Kidney glomerular epithelial cell (primary cell): ENCODE measurements at places on chromosomes 2 and 18.

- DNase-seq, result no peak
Measured at GRCh38 chr2:162720559-162721271, 117.9 kb downstream of the KCNH7 start.

DNA sequence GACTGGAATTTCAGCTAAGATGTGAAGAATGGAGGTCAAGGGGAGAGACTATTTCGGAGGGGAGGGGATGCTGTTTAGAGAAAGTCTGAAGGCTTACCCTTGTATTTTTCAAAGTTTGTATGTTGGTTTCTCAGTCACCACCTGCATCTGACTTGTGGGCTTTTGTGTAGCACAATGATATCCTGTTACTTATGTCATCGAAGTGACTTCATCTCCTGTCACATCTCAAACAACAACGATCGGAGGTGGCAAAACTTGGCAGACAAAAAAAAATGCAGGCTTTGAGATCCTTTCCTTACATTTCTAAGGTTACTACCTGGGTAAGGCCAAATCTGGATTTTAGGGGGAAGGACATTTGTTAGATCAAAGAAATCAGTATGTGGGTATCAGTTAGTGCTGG is 11.7 kb upstream of the CXCR4 start:
- no peak for DNase-seq

DNA sequence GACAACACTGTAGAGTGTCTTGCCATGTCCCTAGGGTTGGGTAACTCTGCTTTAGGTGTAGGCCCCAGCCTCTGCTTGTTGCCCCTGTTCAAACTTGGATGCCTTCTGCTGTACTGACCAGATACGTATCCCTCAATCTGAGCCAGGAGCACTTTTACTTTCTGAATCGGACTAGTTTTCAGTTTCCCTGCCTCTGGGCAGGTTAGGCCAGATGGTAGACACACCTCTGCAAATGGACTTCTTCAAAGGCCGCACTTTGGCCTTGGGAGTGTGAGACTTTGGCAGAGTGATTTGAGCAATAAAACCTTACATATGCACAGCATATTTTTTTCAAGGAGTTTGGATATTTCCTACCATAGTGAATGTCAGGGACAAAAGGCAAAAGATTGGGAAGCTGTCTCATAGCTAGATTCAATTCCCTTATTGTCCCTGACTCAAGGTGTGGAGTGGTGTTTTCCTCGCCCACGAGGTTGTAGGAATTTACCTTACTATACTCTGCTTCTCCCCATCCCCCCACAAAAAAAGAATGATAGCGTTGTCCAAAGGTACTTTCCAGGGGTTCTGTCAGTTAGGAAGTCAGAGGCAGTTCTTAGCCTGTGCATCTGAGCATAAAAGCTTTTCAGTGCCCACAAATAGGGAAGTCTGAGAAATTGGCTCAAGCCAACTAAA is 15.3 kb upstream of the PARD3B start:
- no peak for DNase-seq

DNA sequence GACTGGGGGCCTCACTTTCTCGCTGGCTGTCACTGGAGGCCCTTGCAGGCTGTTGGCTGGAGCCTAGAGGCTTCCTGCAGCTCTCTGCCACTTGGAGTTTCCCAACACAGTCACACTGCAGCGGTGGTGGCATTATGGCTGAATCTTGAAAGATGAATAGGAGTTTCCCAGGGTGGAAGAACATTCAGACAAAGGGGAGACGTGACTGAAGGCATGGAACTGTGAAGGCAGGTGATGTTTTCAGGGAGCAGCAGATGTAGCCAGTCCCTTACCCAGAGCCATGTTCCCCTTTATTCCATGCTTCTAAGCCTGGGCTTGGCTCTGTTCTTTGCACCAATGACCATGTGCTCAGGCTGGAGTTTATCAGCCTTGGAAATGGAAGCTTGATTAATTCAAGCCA is 106.7 kb upstream of the BOD1L2 start:
- no peak for DNase-seq

GRCh38 chr18:23529604-23530003 is 26.3 kb downstream of the RMC1 start:
- DNase-seq, result peak; percentile 78

DNA sequence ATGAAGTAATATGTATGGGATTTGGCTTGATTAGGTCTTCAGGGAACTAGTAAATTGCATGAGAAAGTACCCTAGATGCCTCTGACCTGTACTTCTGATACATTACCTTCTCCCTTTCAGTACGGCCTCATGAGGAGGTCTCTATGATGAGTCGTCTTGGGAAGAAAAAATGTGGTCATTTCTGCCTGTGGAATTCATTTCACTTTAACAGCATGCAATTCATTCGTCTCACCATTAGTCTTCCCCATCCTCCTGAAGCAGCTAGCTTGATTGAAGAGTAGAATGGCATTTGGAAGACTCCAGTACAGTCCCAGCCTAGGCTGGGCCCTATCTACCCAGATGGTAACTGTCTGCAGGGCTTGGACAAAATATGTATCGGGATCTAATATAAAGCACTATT is 52.2 kb downstream of the TMX3 start:
- no peak for DNase-seq

DNA sequence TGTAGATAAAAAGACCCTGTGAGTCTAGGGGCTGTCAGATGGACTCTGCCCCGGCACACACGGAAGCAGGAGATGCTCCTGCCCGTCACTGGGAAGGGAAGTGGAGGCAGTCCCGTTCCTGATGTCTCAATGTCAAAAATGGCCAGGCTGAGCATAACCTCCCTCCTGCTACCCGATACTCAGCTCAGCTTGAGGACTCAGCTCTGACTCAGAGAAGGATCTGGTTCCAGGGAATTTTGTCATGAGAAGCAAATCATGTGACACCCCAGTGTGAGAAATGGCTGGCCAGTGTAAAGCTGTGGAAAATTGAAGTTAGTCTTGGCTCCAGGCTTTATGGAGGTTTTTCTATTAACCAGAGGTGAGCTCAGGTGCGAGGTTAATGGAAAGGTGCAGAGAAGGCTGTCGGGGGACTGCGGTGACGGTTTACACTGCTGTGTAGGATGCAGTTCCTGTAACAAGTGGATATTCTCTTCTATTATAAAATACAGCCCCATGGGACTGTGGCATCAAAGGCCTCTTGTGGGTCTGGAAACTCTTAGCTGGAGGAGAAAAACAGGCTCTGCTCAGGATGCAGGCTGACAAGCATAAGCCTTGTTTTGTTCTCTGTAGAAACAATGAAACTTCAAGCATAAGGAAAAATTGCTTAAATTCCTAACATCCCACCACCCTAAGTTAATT is 24.7 kb upstream of the AGAP1 start:
- peak; percentile 67 for DNase-seq

GRCh38 chr2:69764286-69765095 is 22.6 kb downstream of the ANXA4 start:
- no peak for DNase-seq

DNA sequence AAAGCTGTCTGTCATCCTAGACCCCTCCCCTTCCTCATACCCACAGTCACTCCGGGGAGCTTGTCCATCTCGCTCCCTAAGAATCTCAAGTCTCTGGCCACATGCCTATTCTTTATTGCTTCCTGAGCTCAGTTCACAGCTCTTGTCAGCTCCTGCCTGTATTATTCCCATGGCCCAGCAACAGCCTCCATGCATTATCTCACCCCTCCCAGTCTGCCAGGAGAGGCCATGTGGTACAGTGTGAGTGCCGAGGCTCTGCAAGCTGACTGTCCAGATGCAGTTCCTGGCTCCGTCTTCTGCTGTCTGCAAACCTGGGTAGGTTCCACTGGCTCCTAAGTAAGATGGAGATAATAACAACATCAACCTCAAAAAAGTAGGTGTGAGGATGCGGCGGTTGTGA is 79.7 kb downstream of the MRPS9 start:
- no peak for DNase-seq

DNA sequence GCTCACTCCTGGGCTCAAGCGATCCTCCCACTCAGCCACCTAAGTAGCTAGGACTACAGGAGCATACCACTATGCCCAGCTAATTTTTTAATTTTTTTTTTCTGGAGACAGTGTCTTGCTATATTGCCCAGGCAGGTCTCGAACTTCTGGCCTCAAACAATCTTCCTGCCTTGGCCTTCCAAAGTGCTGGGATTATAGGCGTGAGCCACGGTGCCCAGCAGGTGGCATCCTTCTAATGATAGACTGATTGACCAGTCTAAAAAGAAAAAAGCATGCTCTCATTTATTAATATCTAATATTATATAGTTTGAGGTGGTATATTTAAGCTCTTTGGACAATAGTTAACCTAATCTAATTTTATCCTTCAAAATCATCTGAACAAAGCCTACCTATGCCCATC is 198.6 kb downstream of the CAMKMT start:
- DNase-seq, result no peak

DNA sequence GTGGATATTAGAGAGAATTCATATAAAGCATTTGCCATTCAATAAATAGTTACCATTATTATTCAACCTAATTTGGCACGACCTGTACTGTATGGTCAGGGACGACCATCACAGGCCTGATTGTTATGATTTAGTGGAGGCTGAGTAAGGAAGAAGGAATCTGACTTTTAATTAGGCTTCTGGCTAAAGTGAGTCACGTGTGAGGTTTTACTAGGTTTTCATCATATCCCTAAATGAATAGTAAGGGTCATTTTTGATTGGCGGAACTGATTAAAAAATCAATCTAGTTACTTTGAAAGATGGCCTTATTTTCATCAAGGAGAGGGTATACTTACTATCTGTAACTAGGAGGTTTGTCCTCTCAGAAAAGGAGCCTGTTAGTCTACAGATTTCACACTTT is 143.4 kb downstream of the ADCYAP1 start:
- no peak for DNase-seq

DNA sequence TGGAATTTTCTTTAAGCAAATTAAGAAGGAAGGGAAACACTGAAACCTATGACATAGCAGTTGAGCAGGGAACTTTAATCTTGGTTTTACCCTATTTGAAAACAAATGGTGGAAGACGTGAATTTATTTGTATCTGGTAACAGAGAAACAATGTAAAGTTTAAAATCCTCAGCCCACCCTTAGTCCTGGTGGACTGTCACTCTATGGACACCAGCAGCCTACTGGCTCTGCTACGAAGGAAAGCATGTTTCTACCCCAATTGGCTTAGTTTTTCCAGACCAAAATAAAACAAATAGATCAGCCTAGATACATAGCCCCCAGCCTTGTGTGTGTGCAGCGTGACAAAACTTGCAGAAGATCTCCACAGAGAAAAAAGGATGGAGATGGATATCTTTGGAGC is 7.4 kb downstream of the ZEB2 start:
- no peak for DNase-seq

GRCh38 chr18:5334456-5335075 is 39.0 kb upstream of the ZBTB14 start:
- DNase-seq, result no peak

GRCh38 chr18:61681065-61681464 is 211.7 kb downstream of the RNF152 start:
- no peak for DNase-seq

DNA sequence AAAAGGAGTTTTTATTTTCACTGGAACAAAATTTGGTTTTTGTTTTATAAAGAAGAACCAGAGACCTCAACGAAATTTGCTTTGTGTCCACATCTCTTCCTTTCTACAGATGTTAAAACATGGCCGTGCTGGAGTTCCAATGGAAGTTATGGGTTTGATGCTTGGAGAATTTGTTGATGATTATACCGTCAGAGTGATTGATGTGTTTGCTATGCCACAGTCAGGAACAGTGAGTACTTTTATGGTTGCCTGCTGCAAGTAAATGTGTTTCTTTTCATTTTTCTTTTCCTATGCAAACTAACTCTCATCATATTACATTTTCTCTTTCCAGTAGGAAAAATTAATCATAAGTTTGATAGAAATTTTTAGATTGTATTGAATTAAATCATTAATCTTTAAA is 48.4 kb upstream of the TBR1 start:
- DNase-seq, result no peak

DNA sequence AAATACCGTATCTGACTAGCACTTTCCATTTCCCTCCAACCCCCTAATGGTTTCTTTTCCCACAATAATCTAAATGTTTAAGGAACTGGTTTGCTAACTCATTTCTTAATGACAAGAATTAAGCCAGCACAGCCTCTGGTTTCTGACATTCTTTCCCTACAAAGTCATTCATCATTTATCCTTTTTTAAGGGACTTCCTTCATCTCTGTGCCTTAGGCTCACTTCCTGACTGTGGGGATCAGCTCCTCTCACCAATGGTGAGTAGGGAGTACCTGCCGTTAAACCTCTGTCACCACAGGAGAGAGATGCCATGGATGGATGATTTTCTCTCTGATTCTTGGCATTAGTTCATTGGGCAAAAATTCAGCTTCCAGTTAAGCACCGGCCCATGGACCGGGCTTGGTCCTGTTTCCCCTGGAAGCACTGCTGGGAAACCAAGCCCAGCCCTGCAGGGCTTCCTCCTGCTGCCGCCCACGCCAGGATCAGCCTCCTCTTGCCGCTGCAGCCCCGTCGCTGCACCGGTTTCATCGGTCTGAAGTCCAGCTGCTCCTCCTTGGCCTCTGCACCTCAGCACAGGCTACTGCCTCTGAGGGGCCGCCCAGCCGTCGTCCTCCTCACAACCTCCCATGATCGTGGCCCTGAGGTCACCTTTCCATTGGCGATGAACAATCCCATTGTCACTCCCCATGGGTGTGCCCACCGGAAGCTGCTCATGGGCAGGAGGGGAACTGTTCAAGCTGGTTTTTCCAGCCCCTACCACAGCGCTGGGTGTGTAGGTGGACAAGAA is 64.0 kb upstream of the ZNF516 start:
- no peak for DNase-seq

GRCh38 chr2:151819920-151820319 is 8.3 kb downstream of the ARL5A start:
- DNase-seq, result no peak

- no peak for DNase-seq
Measured at GRCh38 chr2:46441838-46442712, 37.3 kb upstream of the TMEM247 start.

- no peak for DNase-seq
Measured at GRCh38 chr18:9925369-9925768, 11.6 kb downstream of the VAPA start.

GRCh38 chr2:199470672-199471442 is 13.1 kb upstream of the SATB2 start:
- no peak for DNase-seq

- no peak for DNase-seq
Measured at GRCh38 chr2:54240515-54241469, 15.2 kb downstream of the TSPYL6 start.

- no peak for DNase-seq
Measured at GRCh38 chr18:77210249-77210648, 39.4 kb upstream of the GALR1 start.

- peak; percentile 76 for DNase-seq
Measured at GRCh38 chr2:100902817-100903405, 83.0 kb downstream of the NPAS2 start.

GRCh38 chr2:121473512-121473911 is 57.2 kb upstream of the RNU4ATAC start:
- DNase-seq, result no peak

- DNase-seq, result peak; percentile 1
Measured at GRCh38 chr2:241413929-241414580, 58.0 kb downstream of the FARP2 start.

DNA sequence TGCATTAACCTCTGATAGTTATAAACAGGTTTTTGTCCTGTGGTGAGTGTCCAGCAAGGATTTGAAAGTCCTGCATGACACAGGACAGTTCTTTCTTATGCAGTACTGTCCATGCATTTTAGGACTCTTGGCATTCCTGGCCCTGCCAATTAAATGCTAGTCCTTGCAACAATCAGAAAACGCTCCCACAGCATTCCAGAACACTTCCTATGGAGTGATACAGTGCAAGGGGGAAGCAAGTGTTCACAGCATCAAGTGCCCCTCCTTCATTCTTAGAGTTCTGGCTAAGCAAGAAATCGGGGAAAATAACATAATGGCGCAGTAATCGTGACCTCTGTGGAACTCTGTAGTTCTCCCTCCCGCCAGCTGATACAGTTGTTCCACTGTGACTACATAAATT is 62.9 kb downstream of the ARHGAP28 start:
- DNase-seq, result no peak
